ENCODE measurements at places on chromosomes 6 and 20.

DNA sequence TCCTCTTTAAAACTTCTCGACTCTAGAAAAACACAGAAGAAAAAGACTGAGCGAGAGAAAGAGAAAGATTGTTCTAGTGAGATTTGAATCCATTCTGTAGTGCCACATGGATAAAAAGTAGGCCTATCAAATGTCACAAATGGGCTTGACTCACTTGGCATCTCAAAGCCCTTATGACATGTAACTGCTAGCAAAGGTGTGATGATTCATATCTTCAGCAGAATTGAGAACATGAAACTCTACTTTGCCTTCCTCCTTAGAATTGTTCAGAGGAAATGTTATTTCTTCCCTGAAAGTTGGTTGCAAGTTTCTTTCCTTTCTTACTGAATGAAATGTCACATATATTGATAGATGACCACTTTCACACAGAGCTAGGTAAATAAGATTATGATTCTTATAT, 40.4 kb upstream of the DUSP22 start:
- DNase-seq: no peak

DNA sequence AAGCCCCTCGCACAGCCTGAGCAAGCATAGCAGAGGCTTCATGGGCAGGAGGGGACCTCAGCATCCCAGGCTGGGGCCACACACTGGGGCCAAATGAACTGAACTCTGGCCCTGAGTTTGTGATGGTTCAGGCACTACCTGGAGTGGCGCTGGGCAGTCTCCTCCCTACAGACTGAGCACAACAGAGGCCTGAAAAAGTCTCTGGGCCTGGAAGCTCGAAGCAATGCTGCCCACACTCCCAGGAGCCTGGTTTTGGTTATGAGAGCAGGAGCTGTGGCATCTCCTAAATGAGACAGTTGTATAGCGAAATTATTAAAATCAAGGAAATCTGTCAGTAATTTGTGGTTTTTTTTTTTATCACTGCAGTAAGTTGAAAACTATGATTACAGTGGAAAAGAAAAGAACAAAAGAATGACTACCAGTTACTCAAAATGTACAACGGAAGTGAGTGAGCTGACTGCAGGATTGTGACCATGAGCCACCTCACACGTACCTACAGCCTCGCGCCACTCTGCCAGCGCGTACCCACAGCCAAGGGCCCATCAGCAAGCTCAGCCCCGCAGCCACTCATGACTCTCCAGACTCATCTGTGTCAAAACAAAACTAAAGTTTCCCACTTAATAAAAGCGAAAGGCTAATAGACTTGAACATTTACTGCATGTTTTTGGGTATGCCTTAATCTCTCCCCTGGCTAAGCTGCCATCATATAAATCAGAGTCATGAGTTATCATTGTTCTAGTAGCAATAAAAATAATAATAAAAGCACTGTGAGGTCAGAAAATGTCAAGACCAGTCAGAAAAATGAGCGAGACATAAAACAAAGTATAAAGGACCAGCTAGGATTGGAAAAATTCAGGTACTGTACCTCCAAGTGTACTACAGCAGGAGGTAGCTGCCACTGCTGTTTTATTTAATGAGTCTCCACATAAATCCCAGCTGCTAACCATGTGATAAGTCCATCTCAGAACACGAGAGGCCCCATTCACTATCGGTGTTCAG, 177.0 kb downstream of the FOXC1 start:
- DNase-seq: no peak

- no peak for DNase-seq
Observed at GRCh38 chr20:9626357-9626756, 112.0 kb downstream of the LAMP5 start.

GRCh38 chr20:48612335-48612734, 215.5 kb downstream of the PREX1 start:
- no peak for DNase-seq

GRCh38 chr6:45933855-45934254, 81.8 kb downstream of the CLIC5 start:
- no peak for DNase-seq

GRCh38 chr6:35214869-35215664, 1.3 kb downstream of the SCUBE3 start:
- DNase-seq: no peak

GRCh38 chr6:105433723-105434122, 30.8 kb upstream of the PREP start:
- DNase-seq: no peak

- no peak for DNase-seq
Observed at GRCh38 chr20:61683721-61684120, 382.0 kb downstream of the TAF4 start.

DNA sequence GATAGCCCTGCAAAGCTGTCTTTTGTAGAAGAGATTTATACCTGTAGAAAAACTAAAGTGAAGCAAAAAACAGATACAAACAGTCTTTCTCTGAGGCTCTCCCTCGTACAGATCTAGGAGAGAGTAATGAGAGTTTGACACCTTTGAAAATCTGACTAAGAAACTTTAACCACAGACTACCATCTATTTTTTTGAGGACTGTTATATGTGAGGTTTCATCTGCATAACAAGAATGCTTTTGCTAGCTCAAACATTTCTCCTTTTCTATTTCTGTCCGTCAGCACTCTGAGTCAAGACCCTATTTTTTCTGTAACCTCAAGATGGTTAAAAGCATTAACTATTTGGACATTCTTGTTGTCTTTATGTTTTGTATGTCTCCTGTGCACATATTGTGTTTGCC, 193.0 kb downstream of the BTBD3 start:
- DNase-seq: no peak

- DNase-seq: no peak
Observed at GRCh38 chr6:70051197-70052124, 185.1 kb downstream of the COL19A1 start.

- DNase-seq: peak; percentile 36
Observed at GRCh38 chr6:124512431-124512830, 449.8 kb upstream of the RNF217 start.

DNA sequence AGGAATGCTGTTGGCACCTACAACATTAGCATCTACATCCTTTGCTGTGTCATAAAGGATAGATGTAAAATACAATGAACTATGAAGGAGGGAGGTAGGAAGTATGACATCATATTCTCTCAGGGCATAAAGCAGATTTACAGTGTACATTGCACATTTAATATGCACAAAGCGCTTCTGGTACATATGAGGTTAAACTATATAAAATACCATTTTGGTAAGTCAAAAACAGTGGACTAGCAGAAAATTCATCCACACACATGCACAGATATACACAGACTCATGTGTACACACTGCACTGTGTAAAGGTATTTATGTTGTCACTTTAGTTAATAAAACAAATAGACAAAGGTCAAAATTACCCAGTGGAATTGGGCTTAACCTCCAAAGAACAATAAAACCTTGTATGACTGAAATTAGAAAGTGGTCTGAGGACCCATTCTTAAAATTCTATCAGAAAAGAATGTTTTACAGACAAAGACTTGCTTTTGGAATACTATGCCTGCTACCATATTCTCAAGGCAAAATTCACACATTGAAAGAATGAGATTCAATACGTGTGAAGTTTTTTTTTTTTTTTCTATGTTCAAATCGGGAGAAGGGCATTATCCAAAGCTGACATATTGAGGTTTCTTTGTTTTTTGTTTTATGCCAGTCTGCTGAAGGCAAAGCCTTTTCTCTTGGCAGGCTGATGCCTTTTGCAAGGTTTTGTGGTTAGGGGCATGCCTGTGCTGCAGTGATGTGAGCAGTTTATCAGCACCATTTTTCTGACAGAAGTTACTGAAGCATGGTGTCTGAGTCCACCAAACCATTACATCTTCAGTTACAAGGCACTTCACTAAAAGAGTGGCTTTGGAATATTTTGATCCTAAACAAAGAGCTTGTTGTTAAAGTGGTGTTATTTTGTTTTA, 199.0 kb downstream of the PLCB1 start:
- no peak for DNase-seq

- DNase-seq: no peak
Observed at GRCh38 chr20:63754008-63754407, 14.4 kb downstream of the SLC2A4RG start.

GRCh38 chr6:56482525-56482924, 160.2 kb downstream of the DST start:
- DNase-seq: no peak

DNA sequence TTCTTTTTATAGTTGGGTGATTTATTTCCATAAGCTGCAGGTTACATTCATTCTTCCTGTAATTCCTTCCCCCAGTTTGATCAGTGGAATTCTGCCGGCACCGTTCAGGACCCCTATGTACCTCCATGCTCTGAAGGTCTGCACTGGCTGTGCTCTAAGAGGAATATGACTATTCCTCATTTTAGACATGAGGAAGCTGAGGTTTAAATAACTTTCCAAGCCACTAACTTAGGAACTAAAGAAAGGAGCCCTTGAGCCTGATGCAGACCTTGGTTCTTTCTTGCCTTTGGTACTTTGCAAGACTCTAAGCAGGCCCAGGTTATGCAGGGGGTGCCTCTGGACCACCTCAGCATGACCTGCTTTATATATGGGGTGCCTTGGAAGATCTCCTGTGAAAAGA, 318.5 kb downstream of the QKI start:
- no peak for DNase-seq

DNA sequence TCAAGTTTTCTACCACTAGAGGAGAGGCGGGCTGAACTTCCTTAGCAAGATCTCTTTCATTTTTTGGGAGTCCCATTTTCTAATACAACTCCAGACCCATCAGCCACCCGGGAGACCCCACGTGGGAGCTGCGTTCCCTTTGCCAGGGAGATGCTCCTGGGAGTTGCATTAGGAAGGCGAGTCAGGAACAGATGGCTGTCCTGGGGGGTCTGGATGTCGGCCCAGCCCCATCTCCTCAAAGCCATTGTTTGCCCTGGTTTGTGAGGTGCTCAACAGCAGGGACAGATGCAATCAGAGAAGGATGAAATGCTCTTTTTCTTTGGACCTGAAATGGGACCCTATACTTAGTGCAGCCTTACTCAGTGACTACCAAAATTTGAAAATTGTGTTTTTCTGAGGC, 39.4 kb downstream of the CARMIL1 start:
- peak; percentile 19 for DNase-seq

- no peak for DNase-seq
Observed at GRCh38 chr6:80126657-80127345, 20.3 kb downstream of the BCKDHB start.

DNA sequence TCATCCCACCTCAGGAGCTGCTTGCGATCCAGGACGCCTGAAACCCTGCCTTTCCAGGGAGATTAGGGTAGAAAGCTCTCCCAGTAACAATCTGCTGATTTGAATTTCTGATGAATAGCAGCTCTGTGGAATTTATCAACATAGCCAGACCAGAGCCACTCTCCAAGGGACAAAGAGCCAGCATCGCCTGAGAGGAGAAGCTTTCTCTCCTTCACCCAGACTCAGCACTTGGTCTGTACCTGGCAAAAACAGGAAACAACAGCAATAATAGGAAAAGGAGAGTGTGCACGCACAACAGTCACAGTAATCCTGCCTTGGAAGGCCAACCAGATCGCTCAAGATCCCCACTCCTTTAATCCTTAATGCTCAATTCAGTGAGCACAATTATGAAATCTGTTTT, 22.3 kb upstream of the ROS1 start:
- DNase-seq: no peak

- DNase-seq: no peak
Observed at GRCh38 chr20:3814928-3815495, 5.3 kb upstream of the AP5S1 start.

GRCh38 chr20:4067600-4068261, 52.4 kb upstream of the RNF24 start:
- no peak for DNase-seq

- no peak for DNase-seq
Observed at GRCh38 chr6:144232832-144233230, 52.3 kb upstream of the UTRN start.

DNA sequence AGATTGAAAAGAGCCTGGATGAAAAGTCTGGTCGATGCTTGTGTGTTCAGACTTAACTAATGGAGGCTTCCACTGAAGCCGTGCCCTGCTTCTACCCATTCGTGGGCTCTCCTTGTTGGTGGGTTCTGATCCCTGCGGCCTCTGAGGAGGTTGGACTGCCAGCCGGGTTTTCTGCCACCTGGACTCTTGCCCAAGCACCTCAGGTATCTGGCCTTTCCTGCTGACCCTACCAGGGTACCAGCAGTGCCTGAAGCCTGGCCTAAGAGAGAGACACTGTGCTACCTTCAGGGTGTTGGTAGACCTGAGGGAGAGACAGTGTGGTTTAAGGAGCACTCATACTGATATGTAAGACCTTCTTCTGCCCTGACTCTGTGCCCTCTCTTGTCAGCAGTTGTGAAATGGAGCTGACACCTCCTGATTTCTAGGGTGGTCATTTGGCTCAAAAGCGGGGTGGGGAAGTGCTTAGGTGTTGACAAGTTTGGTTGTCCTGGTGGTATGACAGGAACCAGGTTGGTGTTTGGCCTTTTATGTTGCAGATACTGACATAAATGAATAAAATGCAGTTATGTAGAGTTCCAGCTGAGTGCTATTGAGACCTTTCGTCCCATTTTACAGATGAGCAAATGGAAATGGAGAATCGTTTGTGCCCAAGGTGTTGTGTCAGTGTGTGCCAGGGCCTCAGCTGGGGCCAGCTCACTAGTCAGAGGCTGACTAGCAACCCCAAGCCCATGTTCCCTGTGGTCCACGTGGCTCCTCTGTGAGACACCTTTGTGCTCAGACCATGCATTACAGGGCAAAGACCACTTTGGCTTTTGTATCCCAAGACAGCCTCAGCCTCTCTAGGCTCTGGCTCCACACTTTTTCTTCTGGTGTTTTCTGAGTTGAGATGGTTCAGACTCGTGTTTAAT, 3.1 kb downstream of the PLCG1 start:
- no peak for DNase-seq

GRCh38 chr6:129774697-129775447, 64.9 kb upstream of the ARHGAP18 start:
- peak; percentile 26 for DNase-seq

DNA sequence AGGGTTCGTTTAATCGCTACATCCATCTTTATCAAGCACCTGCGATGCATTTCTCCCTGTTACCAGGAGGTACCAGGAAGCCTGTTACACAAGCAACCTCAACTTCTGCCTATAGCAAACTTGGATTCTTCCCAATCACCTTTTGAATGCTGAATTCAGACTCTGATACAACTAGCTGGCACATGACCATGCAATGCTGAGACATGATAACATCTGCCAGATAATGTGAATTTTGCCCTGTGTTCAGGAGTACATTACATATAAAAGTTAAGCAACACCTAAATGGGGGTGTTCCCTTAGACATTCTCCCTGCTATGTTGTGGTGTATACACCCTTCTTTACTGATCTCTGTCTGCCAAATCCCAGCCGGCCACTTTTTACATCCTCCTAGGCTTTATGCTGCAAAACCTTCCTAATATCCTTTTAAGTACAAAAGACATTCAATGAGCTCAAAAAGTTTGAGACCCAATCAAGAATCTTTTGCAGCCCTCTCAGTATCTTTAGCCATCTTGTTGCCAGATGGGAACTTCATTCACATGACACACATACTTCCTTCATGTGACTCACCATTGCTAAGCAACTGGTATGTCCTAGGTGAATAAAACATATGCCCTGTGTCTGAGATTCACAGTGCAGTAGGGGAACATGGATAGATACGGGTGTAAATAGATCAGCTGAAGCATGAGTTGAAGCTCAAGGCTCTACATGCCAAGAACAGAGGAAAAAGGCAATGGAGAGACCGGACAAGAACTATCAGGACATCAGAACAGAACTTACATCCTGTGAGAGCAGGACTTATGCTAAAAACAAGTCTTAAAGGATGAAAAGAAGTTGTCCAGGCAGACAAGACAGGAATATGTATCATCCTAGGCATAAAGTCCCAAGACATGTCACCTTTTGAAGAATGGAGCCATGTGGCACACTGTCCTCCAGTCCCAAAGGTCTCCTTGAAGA, 84.3 kb downstream of the ZHX3 start:
- no peak for DNase-seq

All from NCI-H524 treated with DMSO at 0.1 percent for 48 hours (cell line).